Omental fat pad (tissue), 4 donors: ENCODE measurements at places on chromosomes 7 and 10.

DNA sequence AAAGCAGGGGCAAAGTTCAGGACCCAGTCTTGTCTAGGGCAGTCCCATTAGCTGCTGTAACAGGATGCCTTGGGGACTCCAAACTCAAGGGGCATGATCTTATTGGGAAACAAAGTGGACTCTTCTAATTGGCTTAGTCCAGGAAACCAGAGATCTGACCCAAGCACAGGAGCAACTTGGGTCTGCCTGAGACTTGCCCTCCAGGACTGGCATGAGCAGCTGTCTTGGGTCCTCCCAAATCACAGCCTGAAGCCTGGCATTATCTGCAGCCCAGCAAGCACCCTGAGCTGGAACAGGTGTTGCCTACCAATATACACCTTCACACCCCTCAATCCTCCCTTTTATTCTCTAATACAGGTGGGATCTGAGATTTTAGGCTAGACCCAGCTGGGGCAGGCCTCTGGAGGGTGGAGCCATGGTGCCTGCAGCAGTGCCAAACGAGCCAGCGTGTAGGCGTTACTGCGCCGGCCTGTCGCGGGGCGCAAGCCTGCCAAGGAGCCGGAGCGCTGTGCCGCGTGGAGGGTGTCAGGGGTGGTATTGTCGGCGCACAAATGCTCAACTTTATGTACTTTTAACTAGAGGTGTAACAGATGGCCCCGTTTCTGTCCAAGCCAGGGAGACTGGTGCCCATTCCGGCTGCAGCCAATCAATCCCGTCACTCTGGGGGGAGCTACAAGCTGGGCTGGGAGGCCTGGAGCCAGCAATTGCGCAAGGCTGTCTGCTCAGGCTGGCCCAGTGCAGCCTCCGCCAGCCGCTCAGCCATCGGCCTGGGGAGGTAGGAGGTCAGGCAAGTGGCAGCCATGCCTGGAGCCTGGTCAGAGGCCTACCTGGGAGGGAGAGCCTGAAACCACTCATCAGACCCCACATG is 12.8 kb upstream of the LBX1 start:
- no peak for DNase-seq

DNA sequence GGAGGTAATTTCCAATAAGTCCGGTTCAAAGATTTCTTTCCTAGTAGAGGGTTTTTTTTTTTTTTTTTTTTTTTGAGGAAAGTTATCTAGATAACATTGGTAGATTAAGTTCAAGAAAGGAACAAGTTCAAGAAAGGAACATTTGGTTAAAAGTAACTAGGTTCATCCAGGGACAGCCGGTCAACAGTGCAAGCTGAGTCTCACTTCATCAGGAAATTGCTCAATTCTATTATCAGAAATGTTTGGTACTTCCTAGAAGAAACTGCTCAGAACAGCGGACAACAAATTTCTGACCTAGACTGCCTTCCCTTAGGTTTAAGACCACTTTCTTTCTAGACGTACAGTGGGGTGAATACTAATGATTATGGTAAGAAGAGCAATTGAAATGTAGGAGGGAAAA is 3.7 kb upstream of the IL2RA start:
- no peak for DNase-seq

DNA sequence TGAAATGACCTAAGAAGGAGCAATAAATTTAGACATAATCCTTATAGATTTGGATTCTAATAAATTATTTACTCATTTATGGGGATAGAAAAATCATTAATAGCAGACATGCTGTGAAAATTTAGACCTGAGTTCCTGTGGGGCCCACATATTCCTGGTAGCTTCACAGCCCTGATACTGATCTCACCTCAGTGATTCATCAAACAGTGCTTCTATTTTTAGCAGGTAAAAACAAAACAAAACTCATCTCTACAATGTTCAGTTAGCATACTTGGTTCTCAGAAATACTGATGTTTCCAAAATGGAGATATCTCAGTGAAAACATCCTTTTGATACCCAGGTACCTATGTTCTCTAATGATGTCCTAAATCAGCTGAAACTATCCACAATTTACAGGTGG is 841.1 kb upstream of the SORCS1 start:
- no peak for DNase-seq

- DNase-seq = no peak
Measured at GRCh38 chr10:22824520-22824919, 103.3 kb upstream of the ARMC3 start.

GRCh38 chr7:30379741-30380140 is 95.3 kb downstream of the ZNRF2 start:
- DNase-seq = no peak

DNA sequence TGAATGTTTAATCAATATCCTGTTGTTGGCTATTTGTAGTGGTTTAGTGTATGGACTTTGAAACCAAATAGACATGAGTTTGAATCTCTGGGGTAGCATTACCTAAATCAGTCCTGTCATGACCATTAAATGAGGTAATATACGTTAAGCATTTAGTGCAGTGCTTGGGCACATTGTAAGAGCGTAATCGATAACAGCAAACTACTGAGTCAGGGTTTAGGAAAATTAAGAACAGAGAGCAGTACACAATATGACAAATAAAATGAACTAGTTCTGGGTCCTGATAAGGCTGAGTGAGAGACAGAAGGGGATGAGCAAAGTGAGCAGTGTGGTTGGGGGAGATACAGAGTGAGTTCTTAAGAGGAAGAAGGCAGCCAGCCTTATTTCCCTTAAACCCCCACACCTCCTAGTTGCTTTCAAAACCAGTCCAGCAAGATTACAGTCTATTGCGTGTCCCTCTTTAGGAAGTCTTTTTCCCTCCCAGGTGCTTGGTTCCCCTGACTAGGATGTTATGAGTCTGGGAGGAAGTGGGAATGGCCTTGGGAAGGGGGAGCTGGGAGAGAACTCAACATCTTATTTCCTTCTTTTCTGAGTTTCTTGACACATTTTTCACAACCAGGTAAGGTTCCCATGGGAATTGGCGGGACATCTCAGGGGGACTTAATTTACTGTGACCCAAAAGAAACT is 171.0 kb downstream of the SND1 start:
- DNase-seq = no peak

DNA sequence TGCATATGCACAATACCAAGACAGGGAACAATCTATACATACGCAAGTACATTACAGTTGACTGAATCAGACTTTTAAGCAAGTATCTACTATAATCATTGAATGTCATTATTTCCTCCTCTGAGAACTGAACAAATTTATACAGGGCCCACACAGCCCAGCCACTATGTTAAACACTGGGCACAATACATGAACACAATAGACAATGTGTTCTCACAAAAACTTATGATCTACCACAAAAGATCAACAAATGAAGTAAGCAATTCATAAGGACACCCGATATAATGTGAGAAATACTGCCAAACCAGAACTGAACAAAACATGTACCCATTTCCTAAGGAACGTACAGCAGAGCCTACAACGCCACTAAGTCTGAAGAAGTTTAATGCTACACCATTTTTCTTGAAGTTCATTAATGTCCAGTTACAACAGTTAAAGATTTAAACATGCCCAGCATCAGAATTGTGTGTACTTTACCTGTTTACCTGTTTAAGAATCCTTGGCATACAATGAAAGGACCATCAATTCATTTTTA is 31.5 kb downstream of the SHTN1 start:
- no peak for DNase-seq
